ENCODE measurements at places on chromosomes 12 and 14.

GRCh38 chr12:67469666-67470065, 178.9 kb upstream of the DYRK2 start:
- DNase-seq: no peak

GRCh38 chr12:41983856-41984255, 160.8 kb downstream of the GXYLT1 start:
- DNase-seq: no peak

DNA sequence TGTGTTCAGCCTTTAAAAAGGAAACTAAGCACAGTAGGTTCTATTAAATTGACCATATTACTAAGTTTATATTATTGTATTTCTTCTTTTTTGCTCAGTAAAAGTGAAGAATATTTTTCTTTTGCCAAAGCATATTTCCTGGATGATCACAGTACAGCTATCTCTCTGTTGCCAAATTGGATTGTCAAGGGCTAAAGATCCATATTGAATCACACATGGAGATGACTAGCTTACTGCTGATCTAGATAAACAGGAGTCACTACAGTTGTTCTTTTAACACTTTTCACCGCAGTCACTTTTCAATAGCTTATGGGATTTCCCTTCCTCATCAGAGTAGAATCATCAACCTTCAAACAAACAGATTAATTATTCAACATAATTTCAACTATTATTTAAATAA, 78.6 kb downstream of the LRRC9 start:
- no peak for DNase-seq

- no peak for DNase-seq
These were observed 240.0 kb upstream of the CPNE8 start for GRCh38 chr12:39145175-39145999.

GRCh38 chr14:63454863-63455622, 88.1 kb downstream of the PPP2R5E start:
- DNase-seq: peak; percentile 21

DNA sequence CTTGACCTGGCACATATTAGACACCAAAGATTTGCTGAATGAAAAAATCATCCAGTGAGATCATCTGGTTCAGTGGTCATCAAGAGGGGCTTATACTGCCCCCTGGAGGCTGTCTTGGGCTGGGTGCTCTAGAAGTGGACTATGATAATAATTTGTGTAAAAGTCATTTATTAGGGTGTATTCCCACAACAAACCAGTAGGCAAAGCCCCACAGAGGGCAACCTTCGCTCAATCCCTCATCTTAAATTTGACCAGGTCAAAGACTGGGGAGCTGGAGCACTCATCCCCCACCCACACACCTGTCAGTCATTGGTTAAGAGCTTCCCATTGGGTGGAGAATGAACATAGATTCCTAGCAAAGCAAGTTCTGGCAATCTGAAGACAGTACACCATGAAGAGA, 20.0 kb upstream of the FICD start:
- peak; percentile 68 for DNase-seq

DNA sequence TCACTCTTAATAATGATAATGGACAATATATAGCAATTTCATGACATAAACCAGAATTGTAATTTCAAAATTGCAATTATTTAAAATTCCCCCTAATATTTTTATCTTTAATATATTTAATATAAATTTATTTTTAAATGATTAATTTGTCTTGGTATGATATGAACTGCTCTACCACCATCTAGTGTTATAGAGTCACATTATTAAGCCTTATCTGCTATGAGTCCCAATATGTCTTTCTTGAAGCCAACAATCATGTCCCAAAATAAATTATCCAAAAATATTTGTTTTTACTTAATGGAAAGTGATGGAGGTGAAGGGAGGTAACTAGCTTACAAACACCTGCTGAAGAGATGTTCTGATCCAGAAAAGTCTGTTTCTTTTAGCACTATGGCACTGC, 151.4 kb downstream of the KCNC2 start:
- DNase-seq: no peak

- DNase-seq: no peak
These were observed 249.2 kb upstream of the AMIGO2 start for GRCh38 chr12:47328831-47329545.

- peak; percentile 90 for DNase-seq
These were observed 40.0 kb upstream of the PNMA1 start for GRCh38 chr14:73753887-73754795.

GRCh38 chr14:78164226-78164853, 5.8 kb upstream of the NRXN3 start:
- peak; percentile 42 for DNase-seq

- no peak for DNase-seq
These were observed 49.7 kb upstream of the OVCH1 start for GRCh38 chr12:29547151-29547632.

GRCh38 chr12:24562771-24563431, 386.0 kb downstream of the BCAT1 start:
- DNase-seq: no peak

DNA sequence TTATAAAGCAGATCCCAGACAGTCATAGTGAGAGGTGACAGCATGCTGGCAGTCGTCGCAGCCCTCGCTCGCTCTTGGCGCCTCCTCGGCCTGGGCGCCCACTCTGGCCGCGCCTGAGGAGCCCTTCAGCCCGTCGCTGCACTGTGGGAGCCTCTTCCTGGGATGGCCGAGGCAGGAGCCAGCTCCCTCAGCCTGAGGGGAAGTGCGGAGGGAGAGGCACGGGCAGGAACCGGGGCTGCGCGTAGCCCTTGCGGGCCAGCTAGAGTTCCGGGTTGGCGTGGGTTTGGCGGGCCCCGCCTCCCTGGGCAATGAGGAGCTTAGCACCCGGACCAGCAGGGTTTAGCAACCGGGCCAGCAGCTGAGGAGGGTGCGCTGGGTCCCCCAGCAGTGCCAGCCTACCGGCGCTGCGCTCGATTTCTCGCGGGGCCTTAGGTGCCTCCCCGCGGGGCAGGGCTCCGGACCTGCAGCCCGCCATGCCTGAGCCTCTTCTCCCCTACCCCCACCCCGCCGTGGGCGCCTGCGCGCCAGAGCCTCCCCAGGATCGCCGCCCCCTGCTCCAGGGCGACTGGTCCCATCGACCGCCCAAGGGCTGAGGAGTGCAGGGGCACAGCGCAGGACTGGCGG, 451.2 kb upstream of the DCN start:
- DNase-seq: no peak

DNA sequence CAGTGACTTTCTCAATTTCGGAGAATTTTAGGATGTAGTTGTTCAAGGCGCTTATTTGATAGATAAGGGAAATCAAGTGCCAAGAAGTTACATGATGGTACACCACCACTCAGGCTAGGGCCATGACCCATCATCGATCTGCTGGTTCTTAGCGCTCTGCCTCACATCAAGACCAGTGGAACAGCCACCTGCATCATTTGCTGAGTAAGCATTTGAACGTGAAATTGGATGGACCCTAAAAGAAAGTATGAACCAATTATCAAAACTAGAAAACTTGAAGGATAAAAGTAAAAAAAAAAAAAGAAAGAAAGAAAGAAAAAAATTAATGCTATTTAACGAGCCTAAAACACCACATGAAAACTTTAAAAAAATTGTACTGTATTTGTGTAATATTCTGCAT, 27.5 kb upstream of the KRAS start:
- no peak for DNase-seq

GRCh38 chr14:66135831-66136230, 350.3 kb upstream of the CCDC196 start:
- DNase-seq: no peak

DNA sequence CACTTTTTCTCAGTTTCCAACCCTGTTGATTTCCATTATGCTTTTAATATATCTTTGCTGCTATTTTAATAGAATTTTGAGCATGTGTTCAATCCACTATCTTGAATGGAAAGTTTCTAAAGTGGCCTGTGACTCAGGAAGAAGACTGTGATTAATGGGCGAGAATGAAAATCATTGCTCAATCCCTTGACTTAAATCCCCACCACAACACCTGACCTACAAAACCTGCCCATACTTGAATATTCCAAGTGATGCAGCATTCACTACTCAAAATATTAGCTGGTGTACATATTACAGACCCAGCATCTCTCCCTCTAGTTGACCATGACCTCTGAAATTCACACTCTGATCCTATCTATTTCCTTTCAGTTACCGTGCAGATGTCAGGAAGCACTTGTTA, 1.3 kb upstream of the OAS3 start:
- DNase-seq: no peak

GRCh38 chr14:89787525-89787924, 167.0 kb downstream of the EFCAB11 start:
- no peak for DNase-seq

GRCh38 chr12:31584782-31585181, 6.2 kb downstream of the DENND5B start:
- no peak for DNase-seq

DNA sequence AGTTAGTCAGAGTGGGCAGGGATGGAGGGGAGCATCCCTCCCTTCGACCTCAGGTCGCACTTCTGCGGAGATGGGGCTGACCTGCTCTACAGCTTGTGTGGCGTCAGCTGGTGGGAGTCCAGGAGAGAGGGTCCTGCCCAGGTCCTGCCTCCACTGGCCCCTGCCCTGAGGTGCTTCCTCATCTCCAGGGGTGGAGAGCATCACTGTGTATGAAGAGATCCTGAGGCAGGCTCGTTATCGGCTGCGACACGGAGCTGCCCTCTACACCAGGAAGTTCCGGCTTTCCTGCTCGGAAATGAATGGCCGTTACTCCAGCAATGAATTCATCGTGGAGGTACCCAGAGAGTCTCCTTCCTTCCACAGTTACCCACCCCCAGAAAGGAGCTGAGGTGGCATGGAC, 20.2 kb downstream of the CLSTN3 start:
- DNase-seq: no peak

DNA sequence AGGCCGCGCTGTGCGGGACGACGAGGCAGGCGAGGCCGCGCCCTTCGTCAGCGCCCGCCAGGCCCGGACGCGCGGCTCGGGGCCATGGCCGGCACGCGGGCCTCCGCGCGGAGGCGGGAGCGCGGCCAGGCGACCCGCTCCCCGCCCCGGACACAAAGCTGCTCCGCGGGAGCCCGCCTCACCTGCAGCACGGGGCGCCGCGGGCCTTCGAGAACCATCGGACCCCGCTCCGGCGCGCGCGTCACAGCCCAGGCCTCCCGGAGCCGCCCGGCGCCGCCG, 342 bp downstream of the DICER1 start:
- no peak for DNase-seq

- no peak for DNase-seq
These were observed 67.8 kb downstream of the HRK start for GRCh38 chr12:116813271-116814041.

- no peak for DNase-seq
These were observed 13.0 kb upstream of the LRRC23 start for GRCh38 chr12:6891646-6892001.

DNA sequence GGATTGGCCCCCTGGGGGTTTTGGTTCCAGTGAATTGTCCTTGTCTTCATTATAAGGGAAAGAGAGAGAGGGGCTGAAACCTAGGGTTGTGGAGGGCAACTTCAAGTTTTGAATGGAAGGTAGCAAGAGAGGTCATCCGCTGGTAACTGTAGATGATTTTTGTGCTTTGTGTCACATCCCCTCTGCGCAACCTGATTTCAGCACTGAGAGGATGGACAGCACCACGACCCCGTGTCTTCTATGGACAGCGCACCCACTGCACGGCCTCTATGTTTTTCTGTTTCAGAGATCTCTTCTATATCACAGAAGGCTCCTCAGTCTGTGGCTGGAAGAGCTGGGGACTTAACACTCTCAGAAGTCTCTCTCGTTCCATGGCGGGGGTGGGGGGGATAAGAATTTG, 127.0 kb upstream of the RPH3A start:
- peak; percentile 59 for DNase-seq

DNA sequence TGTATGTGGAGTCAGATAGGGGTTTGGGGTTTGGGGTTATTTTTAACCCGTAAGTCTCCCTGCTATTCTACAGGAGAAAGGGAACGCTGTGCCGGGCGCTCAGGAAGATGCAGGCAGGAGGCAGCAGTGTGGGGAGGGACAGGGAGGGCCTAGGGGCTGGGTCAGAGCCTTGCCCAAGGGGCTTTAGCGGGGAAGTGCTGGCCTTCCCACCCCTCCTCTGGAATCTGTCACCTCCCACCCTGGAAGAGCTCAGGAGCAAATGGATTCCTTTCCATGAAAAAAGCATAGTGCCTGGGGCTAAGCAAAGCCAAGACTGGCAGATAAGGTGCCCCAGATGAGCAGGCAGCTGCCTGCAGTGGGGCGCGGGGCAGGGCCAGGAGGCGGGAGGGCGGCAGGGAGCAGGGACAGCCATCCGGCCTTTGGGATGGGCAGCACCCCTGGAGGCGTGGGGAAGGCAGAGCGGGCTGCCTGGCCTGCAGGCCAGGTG, 7.3 kb upstream of the INF2 start:
- DNase-seq: no peak

DNA sequence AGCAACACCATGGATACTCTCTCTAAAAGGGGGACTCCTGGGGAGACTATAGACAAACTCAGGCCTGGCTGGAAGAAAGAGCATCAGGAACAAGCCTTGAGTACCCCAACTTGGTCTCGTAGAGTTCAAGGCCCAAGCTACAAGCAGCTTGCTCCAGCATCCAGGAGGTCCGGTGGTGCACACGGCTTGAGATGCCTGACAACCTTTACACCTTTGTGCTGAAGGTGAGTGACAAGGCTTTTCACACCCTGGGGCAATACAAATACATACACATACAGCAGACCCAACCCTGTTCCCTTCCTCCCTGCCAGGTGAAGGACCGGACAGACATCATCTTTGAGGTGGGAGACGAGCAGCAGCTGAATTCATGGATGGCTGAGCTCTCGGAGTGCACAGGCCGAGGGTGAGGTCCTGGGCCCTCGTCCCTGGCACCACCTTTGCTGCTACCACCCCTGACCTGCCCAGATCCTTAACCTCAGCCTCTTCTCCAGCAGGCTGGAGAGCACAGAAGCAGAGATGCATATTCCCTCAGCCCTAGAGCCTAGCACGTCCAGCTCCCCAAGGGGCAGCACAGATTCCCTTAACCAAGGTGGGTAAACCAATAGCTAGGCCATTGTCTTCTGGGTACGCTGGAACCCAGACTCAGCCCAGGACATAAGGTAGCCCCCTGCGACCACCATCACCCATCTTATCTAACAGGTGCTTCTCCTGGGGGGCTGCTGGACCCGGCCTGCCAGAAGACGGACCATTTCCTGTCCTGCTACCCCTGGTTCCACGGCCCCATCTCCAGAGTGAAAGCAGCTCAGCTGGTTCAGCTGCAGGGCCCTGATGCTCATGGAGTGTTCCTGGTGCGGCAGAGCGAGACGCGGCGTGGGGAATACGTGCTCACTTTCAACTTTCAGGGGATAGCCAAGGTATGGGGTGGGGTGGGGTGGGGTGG, 41.2 kb downstream of the SH2B3 start:
- DNase-seq: peak; percentile 11

- no peak for DNase-seq
These were observed 208.1 kb downstream of the CPNE8 start for GRCh38 chr12:38697289-38697688.

All from NB4 (cell line).